ENCODE measurements at places on chromosomes 16 and 17. TPM values are rescaled to one million over a fixed set of nuclear protein-coding genes. Genes with fewer than 3 reads are reported as not detected.

DNA sequence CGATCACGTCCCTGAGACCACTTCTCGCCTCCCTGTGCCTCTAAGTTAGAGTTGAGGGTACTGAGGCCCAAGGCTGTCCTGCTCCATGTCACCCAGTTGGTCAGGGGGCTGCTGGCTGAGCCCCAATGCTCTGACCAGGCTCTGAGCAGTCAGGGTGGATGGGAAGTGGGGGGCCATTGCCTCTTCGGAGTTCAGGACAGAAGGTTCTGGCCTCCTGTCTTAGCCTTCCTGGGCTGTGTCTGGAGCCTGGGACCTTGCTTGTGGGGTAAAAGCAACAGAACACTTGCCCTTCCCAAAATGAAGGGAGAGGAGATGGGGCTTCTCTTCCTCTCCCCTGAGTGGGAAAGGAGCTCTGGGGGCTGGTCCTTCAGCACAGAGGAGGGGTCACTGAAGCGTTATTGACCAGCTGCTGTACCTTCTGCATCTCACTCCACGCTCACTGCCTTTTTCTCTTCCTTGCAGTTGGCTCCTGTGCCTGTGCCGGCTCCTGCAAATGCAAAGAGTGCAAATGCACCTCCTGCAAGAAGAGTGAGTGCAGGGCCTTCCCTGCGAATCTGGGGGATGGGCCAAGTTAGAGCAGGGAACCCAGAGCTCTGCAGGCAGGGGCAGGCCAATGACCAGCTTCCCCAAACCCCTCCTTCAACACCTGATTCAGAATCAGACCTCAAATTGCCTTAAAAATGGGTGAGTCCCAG lies 580 bp downstream of the MT1X start:
- no peak for DNase-seq

GRCh38 chr16:82134846-82135245 lies 35.2 kb downstream of the MPHOSPH6 start:
- DNase-seq = no peak

Gene STARD3
- total RNA-seq = 36.5 TPM

Gene P3H4
- 59.4 TPM for total RNA-seq

Gene CES5A
- total RNA-seq = not detected

Gene DNAAF1
- under 0.01 TPM for total RNA-seq

DNA sequence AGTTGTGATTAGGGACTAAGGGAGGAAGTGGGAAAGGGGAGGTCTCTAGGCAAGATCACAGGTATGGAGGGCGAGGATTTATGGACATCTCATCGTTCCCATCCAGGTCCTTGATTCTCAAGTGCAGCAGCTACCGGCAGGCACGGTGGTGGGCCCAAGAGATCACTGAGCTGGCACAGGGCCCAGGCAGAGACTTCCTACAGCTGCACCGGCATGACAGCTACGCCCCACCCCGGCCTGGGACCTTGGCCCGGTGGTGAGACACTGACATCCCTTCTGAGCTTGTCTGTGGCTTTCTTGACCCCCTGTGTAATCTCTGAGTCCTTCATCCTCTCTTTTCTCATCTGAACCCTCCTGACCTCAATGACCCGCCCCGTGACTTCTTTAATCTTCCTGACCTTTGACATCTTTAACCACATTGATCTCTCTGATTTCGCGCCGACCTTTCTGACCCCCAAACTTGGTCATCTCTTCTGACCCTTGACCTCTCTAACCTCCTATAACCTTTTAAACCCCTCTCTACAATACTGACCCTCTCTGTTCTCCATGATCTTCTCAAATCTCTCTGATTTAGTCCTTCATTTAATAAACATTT lies 3.8 kb downstream of the PLD2 start:
- no peak for DNase-seq

Gene UTP18
- 37.3 TPM for total RNA-seq

- no peak for DNase-seq
Measured at GRCh38 chr16:8678068-8678927, 3.9 kb downstream of the ABAT start.

Gene TSPAN10
- total RNA-seq = 0.14 TPM

All from pulmonary artery endothelial cell (primary cell).